Urinary bladder (tissue), 4 donors: ENCODE measurements at places on chromosomes 1 and 21. TPM values are rescaled to one million over a fixed set of nuclear protein-coding genes. Genes with fewer than 3 reads are reported as not detected.

The OR2T2 gene
- total RNA-seq: not detected

The SH3BGR gene
- total RNA-seq: 15.8 TPM

The IRF6 gene
- total RNA-seq: 25.0 TPM

The NCDN gene
- 9.1 TPM for total RNA-seq

The GSTM5 gene
- 18.2 TPM for total RNA-seq

The C1orf115 gene
- 10.0 TPM for total RNA-seq

The SARS1 gene
- total RNA-seq: 75.3 TPM

The NASP gene
- 76.0 TPM for total RNA-seq

The GRIK3 gene
- total RNA-seq: 4.1 TPM

The ATP1A2 gene
- total RNA-seq: 13.2 TPM

The FAM177B gene
- total RNA-seq: 0.53 TPM

The SLAMF8 gene
- 0.69 TPM for total RNA-seq

The OPRD1 gene
- total RNA-seq: 0.05 TPM

The CNIH3 gene
- 5.8 TPM for total RNA-seq

The TRIM17 gene
- 1.9 TPM for total RNA-seq

The NBPF4 gene
- not detected for total RNA-seq
